ENCODE measurements at places on chromosomes 3 and 15.

DNA sequence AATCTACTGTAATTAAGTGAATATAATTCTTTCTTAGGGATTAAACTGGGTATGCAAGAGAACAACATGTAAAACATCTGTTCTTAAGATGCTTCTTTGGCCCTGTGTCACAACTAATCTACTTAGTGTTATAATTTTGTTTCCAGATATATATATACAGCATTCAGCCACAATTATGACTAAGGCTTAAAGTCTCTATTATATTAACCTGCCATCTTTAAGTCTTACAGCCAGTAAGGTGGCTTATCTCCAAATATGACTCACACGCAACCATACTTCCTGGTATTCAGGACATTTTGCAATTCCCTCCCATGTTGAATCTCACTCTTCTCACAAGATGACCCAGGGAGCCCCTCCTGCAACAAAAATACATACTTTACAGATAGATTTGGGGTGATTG is 6.6 kb upstream of the KBTBD8 start:
- DNase-seq, result no peak

GRCh38 chr15:90598031-90598577 is 68.4 kb downstream of the CRTC3 start:
- no peak for DNase-seq

- DNase-seq, result no peak
These were observed 303.8 kb upstream of the NECTIN3 start for GRCh38 chr3:110767838-110768237.

DNA sequence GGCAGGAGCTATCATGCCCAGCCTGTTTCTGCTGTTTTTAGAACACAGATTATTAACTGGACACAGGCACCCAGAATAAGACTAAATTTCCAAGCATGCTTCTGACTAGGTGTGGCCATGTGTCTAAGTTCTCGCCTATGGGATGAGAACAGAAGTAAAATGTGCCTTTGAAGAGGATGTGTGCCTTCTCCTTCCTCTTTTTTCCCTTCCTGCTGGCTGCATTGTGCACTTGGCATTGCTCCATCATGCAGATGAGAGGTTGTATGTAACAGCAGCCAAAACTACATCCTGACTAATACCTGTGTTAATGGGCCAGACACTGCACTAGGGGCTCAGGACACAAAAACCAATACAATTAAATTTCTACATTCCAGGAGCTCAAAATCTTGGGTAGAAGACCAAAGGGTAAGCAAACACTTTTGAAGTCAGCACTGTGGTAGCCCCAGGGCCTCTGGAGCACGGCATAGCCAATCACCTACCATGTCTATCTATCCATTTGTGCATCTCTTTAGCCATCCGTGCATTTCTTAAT is 40.9 kb upstream of the RNU6-1 start:
- DNase-seq, result no peak

DNA sequence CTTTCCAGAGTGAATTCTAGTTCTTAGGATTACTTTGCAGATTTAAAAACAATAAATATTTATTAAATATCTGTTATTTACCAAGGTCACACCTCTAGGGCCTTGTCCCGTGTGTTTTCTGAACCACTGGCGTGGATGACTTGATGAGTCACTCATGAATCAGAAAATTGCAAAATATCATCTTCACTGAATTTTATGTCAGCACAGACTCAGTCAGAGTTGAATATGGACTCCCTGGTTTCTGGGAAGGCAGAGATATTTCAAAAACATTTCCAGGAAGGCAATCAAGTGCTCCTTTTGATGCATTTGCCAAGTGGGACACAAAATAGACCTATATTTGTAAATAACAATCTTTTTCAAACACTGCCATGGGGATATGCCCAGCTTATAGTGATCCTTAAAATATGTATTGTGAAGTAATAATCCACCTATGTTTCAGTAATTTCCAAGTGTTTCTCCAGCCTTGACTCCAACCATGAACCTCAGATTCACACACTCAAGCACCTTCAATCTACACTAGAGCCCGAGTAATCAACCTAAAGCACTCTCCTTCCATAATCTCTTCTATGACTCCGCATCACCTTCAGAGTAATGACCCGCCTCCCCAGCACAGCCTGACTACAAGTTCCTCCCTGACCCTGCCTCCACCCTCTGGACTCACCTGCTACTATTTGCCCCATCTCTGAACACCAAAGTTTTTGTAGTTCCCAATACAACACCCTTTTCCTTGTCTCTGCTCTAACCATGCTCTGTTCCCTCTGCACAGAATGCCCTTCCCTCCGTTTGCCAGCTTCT is 24.3 kb downstream of the DPH3 start:
- DNase-seq, result no peak

All from stimulated activated CD4-positive, alpha-beta T cell treated with anti-CD3 and anti-CD28 coated beads, Interleukin-12 subunit alpha, Interleukin-12 subunit beta, amount 100 ng/mL, for 4 hours (primary cell).